ENCODE measurements at places on chromosomes 5 and 9.

DNA sequence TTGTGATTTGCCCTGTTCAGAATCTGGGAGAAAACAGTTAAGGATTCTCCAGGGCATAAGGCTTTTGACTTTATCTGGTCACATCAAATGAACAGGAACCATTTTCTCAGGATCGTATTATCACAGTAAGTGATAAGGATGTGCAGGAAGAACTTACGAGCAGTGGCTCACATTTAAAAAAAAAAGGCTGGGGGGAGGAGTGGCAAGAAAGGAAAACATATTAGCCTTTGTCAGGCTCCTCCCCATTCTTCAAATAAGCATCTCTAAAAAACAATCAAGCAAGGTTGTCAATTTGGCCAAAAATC lies 234.3 kb upstream of the TMEM161B start:
- DNase-seq = no peak

DNA sequence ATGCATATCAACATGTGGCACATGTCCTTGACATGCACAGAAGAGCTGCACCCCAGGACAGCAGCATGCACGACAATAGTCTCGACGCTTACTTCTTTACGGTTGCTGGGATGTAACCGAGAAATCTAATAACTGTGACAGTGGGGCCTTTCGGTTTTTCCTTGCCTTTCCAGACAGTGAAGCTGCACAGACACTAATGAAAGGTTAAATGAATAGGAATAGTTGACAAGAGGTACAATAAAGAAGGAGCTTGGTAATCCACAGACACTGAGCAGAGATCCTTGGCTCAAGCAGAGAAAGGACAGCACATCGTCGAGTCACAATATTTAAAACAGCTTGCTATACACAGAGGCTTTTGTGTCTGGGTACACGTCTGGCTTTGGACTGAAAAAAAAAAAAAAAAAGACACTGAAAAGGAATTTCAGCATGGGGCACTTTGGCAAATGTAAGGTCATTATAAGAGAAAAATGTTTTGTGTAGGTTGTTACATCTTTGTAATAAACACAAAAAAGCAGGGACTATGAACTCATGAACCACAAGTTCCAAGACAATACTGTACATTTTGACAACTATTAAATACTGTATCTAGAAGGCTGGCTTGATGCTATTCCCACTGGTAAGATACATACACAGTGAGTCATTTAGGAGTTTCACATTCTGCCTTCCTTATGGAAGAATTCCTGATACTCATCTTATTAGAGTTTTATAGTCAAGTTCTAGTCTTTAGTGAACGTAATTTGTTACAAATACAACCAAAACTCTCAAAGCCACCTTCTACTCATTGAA lies 5.6 kb downstream of the BNC2 start:
- DNase-seq = no peak

GRCh38 chr5:66440202-66440680 lies 156.0 kb upstream of the MAST4 start:
- DNase-seq = no peak

- no peak for DNase-seq
These were observed 108.7 kb downstream of the HSD17B3 start for GRCh38 chr9:96193236-96193755.

DNA sequence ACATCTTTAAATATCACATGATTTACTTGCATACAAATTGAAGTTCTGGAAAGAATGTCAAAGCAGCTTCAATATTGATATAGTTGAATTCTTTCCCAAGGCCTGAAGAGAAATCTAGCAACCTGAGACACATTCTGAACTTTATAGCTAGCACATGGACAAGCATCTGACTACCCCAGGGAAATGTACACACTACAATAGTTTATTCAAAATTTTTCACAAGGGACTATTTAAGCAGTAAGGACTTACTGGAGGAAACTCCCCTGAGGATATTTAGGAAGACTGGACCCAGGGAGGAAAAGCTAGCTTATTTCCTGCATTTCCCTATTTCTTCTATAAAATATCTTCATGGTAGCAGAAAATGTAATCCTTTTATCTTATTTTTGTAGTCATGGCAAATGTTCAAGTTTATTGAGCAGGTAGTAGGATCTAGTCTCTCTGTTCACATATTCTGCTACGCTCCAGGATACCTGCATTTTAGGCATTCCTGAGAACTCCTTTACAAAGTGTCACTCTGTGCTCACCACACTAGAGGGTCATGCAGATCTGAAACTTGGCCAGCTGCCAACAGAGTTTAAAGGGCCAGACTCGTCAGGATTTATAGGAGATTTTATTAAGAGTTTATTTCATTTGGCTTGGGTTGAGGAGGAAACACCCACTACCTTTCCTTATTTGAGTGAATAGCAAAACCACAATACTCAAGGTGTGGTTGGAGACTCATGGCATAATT lies 348.4 kb upstream of the FTMT start:
- no peak for DNase-seq

- DNase-seq = no peak
These were observed 204.3 kb downstream of the ERCC6L2 start for GRCh38 chr9:96079779-96080178.

DNA sequence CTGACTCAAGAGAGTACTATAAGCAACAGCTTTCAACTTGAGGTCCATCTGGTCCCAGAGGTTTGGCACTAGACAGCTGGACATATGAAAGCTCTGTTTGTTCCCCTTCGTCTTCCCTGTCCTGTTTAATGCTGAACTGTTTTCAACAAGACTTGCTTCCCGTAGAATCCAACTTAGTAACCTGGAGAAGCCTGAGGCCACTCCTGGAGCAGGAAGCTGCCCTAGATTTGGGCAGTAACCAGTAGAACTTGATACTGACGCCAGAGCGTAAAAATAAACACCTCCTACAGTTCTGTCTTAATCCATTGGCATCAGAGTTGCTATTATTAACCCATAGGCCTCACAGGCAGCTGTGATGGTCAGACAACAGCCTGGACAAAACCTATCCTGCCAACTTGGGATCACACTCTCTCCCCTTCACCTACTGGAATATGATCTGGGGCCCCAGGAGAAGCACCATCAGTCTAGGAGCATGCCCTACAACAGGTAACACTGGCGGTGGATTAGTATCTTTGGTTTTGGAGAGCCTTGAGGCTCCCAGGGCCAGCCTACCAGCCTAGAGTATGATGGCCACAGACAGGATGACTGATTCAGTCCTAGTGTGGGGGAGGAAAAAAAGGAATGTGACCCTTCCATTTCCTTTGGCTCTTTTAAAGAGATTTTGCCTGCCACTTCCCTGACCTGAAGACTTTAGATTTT lies 29.2 kb downstream of the RUSC2 start:
- DNase-seq = no peak

DNA sequence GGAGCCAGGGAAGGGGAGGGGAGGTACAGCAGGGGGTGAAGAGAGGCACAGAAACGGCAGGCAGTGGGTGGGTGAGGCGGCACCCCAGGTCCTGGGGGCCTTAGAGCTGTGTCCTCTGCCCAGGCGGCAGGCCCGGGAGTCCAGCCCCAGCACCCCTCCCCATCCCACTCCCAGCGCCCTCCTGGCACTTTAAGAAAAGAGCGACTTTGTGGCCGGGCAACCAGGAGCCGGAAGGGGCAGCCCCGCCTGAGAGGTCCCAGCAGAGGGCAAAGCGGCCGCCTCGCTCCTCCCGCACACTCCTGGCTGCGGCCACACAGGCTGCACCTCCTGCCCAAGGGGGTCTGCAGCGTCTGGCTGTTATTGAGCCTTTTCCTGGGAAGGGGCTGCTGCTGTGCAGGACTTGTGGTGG lies 42.6 kb downstream of the NACC2 start:
- DNase-seq = no peak

- no peak for DNase-seq
These were observed 33.8 kb downstream of the JMY start for GRCh38 chr5:79269733-79270166.

- no peak for DNase-seq
These were observed 946.0 kb downstream of the NR2F1-AS1 start for GRCh38 chr5:92635001-92635461.

DNA sequence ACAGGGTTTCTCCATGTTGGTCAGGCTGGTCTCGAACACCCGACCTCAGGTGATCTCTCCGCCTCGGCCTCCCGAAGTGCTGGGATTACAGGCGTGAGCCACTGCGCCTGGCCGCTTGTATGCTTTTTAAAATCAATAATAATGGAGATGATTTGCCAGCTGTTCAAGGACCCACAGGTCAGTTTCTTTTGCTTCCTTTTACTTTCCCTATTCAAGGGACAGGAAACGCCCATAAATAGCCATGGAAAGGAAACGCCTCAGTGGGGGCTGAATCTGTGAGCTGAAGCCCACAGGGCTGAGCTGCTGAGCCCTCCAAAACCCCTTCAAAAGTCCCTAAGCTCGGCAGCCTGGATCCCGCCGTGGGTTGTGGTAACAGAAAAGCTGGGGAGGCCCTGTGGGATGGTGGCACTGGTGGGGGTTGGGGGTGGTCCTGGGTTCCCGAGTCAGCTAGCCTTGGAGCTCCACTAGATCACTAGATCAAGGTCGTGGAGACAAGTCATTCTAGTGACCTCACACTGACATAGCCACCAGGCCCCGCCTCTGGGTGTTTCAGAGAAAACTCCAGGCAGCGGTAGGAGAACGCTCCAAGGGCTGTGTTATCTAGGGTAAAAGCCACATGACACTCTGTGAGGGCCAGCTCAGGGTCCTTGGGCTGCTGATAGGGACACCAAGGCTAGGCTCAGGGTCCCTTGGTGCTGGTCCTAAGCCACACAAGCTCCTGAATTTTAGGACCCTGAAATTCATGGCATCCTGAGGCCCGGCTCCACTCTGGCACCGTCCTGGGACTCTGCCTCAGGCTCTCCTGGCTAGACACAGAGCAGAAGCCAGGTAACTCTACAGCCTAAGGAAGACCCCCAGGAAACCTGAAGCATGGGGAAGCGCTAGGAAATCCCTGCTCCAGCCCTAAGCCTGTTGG lies 18.0 kb upstream of the DUSP1 start:
- no peak for DNase-seq

GRCh38 chr5:62306896-62307689 lies 1.1 kb downstream of the KIF2A start:
- peak; percentile 26 for DNase-seq

- no peak for DNase-seq
These were observed 1.3 kb upstream of the ST8SIA4 start for GRCh38 chr5:100904259-100904861.

DNA sequence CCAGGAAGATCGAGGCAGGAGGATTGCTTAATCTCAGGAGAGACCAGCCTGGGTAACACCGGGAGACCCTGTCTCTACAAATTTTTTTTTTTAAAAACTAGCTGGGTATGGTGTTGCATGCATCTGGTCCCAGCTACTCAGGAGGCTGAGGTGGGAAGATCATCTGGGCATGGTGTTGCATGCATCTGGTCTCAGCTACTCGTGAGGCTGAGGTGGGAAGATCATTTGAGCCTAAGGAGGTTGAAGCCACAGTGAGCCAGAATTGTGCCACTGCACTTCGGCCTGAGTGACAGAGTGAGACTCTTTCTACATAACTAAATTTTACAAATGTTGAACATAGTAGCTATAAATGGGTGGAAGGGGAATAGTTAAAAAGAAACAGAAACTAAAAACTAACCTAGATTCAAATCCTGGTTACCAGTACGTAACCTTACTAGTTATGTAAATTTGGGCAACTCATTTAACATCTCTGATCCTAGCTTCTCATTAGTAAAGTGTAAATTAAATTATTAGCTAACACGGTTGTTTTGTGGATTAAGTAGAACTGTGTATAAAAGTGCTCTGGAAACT lies 41.7 kb downstream of the TMEM161B start:
- no peak for DNase-seq

- DNase-seq = no peak
These were observed 221.3 kb upstream of the DAPK1 start for GRCh38 chr9:87276327-87276841.

DNA sequence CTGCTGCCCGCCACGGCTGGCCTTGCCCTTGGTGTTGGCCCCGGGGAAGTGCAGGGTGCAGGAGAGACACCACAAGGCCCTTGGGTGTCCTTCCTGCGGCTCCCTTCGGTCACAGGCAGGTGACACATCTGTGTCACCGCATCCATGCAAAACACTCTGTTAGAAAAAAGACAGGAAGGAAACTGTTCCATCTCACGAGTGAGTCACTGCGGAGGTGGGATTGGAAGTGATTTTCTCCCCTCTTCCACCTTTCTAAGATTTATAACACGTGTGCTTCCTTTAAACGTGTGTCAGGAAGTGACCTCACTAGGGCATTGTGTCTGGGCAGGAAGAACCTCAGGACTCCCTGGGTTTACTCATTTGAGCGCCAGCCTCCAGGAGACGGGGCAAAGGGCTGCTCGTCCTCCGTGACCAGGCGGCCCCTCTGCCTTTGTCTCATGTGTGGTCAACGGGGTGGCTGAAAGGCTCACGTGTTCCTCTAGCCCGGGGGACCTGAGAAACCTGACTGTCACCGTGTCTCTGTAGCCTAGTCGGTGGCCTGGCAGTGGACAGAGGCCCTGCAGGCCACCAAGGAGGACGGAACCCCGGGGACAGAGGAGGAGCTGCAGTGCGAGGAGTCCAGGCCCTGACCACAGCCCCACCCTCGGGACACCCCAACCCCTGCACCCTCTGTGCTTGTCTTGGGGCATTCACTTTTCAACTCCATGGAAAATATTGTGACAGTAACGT lies 4.9 kb upstream of the LCN1 start:
- no peak for DNase-seq

GRCh38 chr9:134283111-134283515 lies 43.1 kb upstream of the RXRA start:
- DNase-seq = no peak

GRCh38 chr9:120715389-120715924 lies 1.2 kb upstream of the MEGF9 start:
- no peak for DNase-seq

DNA sequence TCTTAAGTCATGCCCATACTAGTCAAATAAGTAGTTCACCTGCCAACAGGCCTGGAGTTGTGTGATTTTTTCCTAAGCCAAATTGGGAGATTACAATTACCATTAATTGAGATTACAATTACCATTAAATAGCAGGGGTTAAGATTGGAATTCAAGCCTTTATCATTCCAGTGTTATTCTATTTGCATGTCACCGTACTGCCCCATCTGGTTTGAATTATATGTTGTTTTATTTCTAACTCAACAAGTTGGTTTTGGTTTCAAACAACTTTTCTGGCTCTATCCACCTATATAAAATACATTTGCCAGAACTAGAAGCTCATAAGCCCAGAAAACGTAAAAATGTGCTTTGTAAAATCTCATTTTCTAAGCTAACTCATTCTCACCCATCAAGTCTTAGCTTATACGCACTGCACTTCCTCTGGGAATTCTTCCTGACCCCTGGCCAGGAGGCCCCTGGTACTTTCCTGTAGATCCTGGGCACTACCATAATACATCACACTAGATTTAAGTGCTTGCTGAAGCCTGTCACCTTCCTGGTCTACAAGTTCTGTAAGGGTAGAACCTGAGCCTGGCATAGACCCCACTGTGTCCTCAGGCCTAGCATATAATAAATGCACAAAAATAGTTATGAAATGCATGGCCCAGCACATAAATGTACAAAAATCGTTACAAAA lies 242.0 kb upstream of the TRPM3 start:
- no peak for DNase-seq

GRCh38 chr5:80172067-80172695 lies 83.7 kb downstream of the SERINC5 start:
- no peak for DNase-seq

GRCh38 chr5:68071736-68072135 lies 143.8 kb upstream of the PIK3R1 start:
- no peak for DNase-seq

GRCh38 chr9:14310311-14310710 lies 3.6 kb downstream of the NFIB start:
- DNase-seq = no peak

- DNase-seq = no peak
These were observed 301.0 kb upstream of the VLDLR start for GRCh38 chr9:2320632-2321031.

GRCh38 chr5:57791875-57792274 lies 309.3 kb upstream of the ACTBL2 start:
- no peak for DNase-seq

All from activated naive CD8-positive, alpha-beta T cell treated with anti-CD3 and anti-CD28 coated beads, Interleukin-2, amount 50 U/mL, for 16 hours (primary cell).